Activated CD4-positive, alpha-beta T cell treated with anti-CD3 and anti-CD28 coated beads for 1 hour (primary cell): ENCODE measurements at places on chromosomes 2 and 18.

DNA sequence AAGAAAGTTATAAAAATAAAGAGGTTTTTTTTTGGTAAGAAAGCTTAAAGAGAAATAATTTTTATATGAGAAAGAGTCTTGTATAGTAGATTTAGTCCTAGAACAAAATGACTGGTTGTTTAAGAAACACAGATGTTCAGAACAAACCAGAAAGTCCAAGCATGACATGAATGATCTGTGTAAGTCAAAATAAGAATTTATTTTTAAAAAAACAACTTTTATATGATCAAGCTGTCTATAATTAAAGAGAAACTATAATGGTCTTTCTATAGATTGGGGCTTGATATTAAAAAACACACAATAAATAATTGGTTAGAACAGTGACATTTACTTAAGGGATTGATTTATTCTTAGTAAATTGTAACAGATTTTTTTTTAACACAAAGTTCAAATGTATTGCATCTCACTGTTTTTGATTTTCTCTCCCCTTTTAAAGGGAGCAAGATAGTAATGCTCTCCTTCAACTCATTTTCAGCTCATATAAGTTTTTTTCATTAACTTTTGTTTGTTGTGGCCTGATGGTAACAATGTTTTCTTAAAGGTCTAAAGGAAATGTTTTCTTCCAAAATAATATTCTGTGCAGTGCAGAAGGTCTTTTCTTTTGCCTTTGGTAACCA, 1256.8 kb downstream of the LRP1B start:
- no peak for DNase-seq

DNA sequence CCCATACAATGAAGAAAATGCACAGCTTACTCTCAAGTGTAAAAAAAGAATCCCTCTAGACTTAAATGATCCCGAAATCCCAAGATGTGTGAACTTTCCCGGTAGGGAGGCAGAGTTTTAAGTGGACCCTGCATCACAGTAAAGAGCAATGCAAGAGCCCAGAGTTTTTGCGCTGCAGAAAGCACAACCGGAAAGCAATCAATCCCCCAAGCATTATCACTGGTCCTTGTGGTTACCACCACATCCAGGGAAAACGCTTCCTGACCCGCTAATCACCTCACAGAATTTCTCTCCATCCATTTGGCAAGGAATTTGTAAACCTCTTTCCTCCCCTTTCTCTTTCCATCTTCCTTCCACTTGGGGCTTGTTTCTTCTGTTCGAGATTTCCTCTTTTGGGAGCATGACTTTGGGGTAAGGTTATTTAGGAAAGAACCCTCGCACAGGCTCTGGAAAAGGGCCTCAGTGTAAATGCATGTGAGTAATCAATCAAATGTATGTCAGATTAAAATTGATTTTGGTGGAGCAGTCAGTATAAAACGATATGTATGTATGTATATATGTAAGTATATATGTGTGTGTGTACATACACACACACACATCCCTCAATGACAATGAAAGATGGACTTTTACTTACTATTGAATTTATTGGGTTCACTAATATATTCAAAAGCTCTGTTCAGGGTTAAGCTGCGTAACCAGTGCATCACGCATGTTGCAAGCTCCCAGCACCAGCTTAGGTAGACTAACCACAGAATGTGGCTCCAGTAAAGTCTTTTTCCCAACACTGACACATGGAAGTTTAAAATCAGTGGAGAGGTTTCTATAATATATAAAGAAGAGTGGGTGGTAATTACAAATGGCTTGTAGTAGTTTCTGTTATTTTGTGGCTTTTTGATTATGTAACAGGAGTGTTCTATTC, 1.6 kb downstream of the PLCL1 start:
- DNase-seq: no peak

DNA sequence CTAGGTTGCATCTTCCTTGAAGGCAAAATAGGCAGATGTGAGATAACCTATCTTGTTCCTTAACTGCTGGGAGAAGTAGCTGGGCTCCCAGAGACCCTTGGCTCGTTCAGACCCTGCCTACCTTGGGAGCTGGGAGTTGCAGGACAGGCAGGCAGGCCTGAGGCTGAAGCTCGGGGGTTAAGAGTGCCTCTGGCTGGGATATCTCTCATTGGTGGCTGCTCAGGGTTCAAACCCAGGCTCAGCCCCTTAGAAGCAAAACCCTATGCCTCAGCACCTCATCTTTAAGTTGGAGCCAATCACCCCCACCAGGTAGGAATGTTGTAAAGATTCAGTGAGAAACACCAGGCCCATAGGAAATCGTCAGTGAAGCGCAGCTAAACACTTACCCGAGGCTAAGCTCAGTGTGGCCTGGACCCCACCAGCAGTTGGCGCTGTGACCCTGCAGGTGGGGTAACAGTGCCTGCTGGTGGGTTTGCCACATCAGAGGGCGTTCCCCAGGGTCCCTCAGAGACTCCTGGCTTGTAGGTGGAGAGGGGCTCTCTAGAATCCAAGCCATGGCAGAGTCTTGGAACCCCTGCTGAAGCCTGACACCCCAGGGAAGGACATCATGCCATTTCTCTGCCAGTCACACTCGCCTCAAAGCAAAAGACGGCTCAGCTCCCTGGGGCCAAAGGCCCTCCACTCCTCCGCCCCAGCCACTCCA, 54.6 kb upstream of the GPR17 start:
- DNase-seq: peak; percentile 55

GRCh38 chr2:95023222-95023597, 2.3 kb upstream of the MAL start:
- DNase-seq: peak; percentile 43

- no peak for DNase-seq
Observed at GRCh38 chr18:50161597-50162205, 33.2 kb downstream of the MYO5B start.

DNA sequence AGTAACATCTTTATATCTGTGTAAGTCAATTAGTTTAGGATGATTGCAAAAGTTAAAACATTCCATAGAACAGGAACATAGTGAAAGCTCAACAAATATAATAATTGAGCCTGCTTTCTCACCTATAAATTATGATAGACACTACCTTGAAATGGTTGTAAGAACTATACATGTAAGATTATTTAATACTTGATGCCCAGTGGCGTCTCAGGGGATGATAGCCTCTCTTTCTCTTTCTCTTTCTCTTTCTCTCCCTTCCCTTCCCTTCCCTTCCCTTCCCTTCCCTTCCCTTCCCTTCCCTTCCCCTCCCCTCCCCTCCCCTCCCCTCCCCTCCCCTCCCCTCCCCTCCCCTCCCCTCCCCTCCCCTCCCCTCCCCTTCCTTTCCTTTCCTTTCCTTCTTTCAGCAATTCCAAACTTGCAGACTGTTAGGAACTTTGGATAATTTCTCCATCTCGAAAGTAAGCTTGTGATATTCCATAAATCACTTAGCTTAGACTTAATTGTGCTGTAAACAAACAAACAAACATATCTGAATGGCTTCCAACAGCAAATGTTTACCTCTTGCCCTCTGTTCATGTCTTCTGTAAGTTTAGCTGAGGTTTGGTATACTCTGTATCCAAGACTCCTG, 1102.7 kb downstream of the TSN start:
- no peak for DNase-seq

DNA sequence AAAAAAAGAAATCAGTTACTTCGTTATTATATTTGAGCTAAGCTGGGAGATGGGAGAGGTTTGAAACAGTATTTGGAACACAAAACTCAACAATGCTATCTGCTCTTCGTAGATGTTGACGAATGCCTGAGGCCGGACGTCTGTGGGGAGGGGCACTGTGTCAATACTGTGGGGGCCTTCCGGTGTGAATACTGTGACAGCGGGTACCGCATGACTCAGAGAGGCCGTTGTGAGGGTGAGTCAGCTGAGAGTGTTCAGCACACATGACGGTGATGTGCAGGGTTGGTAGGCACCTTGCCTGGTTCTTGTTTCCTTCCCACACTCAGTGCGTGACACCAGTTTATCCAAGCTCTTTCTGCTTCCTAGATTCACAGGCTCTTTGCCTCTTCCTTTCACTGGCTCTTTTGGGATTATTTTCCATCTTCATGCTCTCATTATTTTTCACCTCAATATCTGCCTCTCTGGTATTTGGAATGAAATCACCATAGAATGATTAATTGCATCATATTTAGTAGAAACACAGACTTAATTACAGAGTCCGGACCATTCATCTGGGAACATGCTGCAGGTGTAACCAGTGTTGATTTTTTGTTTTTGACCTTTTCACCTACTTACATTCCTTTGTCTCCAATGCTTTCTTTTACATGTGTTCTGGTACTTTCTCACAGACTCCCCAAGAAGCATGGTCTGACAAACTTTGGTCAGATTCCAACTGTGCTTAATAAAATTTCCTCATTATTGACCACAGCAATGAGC, 200.6 kb upstream of the RASGRP3 start:
- no peak for DNase-seq

- DNase-seq: no peak
Observed at GRCh38 chr2:105917688-105918087, 173.0 kb downstream of the NCK2 start.

GRCh38 chr18:7617738-7618422, 50.8 kb downstream of the PTPRM start:
- DNase-seq: no peak

- DNase-seq: no peak
Observed at GRCh38 chr2:113842919-113843736, 46.8 kb upstream of the ACTR3 start.

DNA sequence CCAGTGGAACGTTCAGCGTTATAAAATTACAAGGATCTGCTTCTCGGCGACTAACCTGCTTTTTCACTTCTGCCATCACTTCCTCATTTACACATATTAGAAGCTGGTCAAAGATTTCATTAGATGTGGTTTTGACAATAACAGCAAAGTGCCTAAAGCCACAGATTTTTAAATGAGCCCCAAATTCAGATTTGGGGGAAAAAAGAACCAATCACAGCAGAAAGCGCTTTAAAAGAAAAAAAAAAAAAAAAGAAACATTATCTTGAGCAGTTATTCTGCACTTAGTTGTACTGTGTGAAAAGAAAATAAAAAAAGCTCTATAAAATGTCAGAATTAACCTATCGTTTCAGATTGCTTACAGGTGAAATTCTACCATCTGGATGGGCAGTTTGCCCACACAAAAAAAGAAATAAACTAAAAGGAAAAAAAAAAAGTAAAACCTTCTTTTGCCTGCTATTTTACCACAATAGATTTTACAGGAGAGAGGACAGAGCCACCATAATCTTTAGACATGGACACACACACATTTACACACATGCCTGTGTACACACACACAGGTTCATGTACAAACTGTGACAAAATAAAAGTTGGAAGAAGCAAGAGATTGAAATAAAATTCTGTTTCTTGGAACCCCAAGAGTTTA, 167.2 kb downstream of the TCF4 start:
- no peak for DNase-seq

- DNase-seq: no peak
Observed at GRCh38 chr2:65974067-65974723, 460.7 kb upstream of the MEIS1 start.

GRCh38 chr2:234814374-234814773, 137.4 kb upstream of the SH3BP4 start:
- DNase-seq: no peak

DNA sequence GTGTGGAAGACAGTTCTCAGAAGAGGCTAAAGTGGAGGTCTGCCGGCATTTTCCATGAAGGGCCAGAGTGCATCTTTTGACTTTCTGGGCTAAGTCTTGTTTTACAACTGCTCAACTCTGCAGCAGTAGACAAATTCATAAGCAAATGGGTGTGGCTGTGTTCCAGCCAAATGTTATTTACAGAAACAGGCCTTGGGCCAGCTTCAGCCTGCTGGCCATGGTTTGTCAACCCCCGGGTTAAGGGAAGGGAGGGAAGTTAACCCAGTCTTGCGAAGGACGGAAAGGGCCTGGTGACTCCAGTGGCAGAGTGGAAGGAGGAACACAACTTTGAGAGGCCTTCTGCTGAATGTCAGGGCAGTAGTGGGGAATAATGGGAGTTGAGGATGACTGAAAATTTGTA, 34.3 kb upstream of the NCKAP5 start:
- DNase-seq: no peak

GRCh38 chr2:236658974-236659757, 89.5 kb downstream of the ACKR3 start:
- DNase-seq: no peak

DNA sequence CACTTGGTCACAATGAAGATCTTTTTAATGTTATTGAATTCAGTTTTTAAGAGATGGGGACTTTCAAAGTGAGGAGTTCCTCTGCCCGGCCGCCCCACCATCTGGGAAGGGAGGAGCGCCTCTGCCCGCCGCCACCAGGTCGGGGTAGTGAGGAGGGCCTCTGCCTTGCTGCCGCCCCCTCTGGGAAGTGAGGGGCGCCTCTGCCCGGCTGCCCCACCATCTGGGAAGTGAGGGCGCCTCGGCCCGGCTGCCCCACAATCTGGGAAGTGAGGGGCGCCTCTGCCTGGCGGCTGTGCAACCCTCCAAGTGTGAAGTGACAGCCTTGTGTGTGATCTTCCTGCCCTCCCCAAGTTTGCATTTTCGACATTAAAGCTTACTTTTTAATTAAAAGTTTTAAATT, 899.3 kb downstream of the TRIB2 start:
- no peak for DNase-seq

DNA sequence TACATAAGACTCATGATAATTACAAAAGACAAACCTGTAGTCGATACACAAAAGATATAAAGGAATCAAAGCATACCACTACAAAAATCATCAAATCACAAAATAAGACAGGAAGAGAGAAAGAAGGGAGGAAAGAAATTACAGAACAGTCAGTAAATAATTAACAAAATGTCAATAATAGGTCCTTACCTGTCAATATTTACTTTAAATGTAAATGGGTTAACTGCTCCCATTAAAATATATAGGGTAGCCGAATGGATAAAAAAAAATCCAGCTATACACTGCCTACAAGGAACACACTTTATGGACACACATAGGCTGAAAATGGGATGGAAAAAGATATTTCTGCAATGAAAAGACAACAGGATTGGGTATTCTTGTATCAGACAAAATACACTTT, 163.7 kb downstream of the PIEZO2 start:
- DNase-seq: no peak

GRCh38 chr2:128435576-128436478, 117.2 kb upstream of the HS6ST1 start:
- DNase-seq: no peak

GRCh38 chr18:48771641-48772375, 179.0 kb downstream of the SMAD7 start:
- DNase-seq: no peak

- DNase-seq: no peak
Observed at GRCh38 chr2:31239593-31240177, 5.7 kb downstream of the EHD3 start.

- DNase-seq: no peak
Observed at GRCh38 chr18:2758309-2758708, 88.5 kb upstream of the EMILIN2 start.

DNA sequence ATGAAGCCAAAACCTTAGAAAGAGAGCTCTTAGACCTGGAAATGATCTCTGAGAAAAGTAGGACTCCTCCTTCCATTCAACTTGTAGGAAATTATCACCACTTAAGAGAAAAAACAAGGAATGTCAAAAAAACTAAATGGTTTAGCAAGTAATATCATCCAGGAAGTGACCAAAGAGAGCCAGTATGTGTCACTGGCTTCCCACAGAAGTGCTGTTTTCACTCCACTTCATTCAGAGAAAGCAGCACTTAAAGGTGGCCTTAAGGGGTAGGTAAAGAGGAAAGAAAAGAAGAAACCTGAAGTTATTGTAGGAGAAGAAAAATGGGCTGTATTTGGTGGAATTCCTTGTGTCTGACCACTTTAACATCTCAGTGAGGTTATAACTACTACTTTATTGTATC, 414.4 kb upstream of the ETAA1 start:
- no peak for DNase-seq
